Lower lobe of right lung (tissue), 2 donors: ENCODE measurements at places on chromosomes 7 and 10. TPM values are rescaled to one million over a fixed set of nuclear protein-coding genes. Genes with fewer than 3 reads are reported as not detected.

DNA sequence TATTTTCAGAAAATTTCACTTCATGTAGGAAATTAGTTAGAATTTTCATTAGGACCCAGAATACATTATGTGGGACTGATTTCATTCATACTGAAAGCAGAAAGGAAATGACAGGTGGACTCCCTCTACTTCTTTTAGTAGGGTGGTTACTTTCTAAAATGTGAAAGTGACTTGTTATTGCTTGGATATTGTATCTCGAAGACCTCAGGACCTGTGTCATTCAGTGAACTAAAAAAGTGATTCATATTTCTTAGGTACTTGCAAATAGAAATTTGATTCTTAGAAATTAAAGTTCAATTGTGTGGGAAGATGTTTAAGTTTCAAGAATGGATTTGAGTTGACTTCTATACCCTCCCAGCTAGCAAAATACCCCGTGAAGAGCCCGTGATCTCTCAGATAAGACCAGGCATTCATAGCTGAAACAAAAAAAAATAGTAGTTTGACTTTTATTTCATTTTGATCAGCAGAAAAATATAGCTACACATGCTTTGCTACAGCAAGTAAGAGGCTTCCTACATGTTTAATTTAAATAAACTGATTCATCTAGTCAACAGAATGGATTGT is 1037.1 kb downstream of the GATA3 start:
- H3K27me3 ChIP-seq = no peaks in the 10 kb centered on the region
- no peaks in the 10 kb centered on the region for H3K4me1 ChIP-seq
- no peak overlapping the region for H3K4me3 ChIP-seq
- no peak for DNase-seq
- H3K36me3 ChIP-seq = no peaks in the 10 kb centered on the region

DNA sequence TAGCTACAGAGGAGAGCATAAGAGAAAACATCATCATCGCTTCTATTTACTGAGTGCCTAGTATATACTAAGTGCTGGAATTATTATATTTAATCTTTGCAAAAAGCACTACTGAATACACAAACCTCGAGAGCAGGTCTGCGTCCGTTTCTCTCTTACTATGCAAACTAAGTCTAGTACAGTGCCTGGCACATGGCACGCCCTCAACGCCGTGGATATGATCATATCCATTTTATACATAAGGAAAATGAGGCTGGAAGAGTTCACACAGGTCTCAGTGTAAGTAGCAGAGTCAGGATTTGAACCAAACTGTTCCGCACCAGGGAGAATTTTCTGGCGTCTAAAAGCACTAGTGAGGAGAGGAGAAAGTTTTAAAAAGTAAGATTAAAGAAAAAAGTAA is 17.6 kb downstream of the MXI1 start:
- H3K36me3 ChIP-seq = peaks cover 18% of the 10 kb centered on the region
- DNase-seq = peak; percentile 47
- H3K4me1 ChIP-seq = peaks cover 31% of the 10 kb centered on the region
- H3K4me3 ChIP-seq = peak overlapping the region; percentile 86

Gene HDAC9
- 14.3 TPM for total RNA-seq

Gene CPN1
- not detected for total RNA-seq

DNA sequence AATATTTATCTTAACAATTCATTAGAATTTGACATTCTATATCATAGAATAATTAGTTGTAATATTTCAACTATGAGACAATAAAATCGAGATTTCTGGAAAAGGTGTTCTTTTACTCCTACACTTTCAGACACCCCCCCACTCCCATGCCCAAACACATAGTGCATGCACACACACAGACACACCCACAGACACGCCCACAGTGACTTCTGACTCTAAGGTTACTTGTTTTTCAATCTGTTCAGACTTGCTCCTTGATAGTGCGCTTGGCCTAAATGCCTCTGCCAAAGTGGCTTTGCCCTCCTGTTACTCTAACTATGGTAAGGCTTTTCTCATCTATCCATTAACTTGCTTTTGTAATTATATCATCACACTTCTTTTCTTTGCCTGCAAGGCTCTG is 144.0 kb upstream of the PPP1R3A start:
- H3K36me3 ChIP-seq = no peaks in the 10 kb centered on the region
- H3K4me1 ChIP-seq = no peaks in the 10 kb centered on the region
- H3K27ac ChIP-seq = no peak overlapping the region

Gene TMEM229A
- total RNA-seq = not detected

Gene ELAPOR2
- 90.8 TPM for total RNA-seq

DNA sequence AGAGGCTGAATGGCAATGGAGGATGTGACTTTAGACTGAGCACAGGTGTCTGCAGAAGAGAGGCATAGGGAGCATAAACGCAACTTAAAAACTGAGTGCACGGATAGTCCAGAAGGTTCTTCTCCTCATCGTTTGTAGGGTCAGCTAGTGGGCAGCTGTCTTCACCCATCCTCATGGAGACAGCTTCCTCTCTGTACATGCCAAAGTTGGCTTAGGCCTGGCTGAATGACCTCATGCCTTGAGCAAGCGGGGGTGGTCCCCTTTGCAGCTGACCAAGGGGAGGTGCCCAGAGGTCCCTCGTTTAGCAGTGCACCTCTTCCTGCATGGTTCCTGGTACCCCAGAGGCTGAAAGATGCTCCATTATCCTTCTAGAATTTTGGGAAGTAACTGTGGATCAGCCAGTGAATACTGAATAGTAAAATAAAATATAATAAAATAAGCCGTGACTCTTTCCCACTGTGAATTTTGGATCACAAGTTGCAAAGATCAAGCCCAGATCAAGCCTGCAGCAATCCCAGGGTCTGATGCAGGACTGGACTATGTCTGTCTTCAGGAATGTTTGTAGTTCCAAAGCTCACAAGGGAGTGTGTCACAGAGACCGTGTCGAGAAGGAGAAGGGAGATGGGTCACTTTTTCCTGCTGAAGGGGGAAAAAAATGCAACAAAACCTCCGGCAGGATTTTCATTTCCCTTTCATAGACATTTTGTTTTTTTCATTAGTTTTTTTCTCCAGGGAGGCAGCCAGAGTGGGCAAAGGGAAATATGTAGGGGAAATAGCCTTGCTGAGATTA is 295.3 kb upstream of the MKI67 start:
- no peak overlapping the region for H3K4me3 ChIP-seq
- no peak overlapping the region for H3K27ac ChIP-seq
- H3K4me1 ChIP-seq = no peaks in the 10 kb centered on the region
- no peaks in the 10 kb centered on the region for H3K36me3 ChIP-seq
- H3K27me3 ChIP-seq = peaks cover 8% of the 10 kb centered on the region

DNA sequence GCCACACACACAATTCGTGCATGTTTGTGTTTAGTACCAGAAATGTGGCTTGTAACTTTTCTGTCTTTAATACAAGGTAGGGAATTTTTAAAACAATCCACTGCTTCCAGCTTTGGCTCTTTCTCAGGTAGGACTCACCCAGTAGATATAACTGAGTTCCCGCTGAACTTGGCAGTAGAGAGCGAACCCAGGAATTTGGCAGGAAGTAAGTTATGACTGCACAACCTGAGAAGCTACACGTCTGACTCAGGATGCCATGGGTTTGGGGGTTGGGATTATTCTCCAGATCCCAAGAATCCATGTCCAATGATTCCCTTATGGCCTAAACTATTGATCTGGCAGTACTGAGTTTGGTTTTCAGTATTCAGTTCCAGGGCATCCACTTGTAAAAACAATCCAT is 499.7 kb downstream of the CALN1 start:
- H3K4me1 ChIP-seq = no peaks in the 10 kb centered on the region
- no peaks in the 10 kb centered on the region for H3K36me3 ChIP-seq
- no peak overlapping the region for H3K4me3 ChIP-seq
- no peak overlapping the region for H3K27ac ChIP-seq

- H3K27ac ChIP-seq = no peak overlapping the region
- peaks cover 18% of the 10 kb centered on the region for H3K4me1 ChIP-seq
- no peak overlapping the region for H3K4me3 ChIP-seq
- peaks cover 34% of the 10 kb centered on the region for H3K36me3 ChIP-seq
- no peak for DNase-seq
Observed at GRCh38 chr7:43888993-43889945, 17.1 kb downstream of the URGCP start.

GRCh38 chr10:71396711-71397295 is at the start of gene CDH23:
Gene CDH23 (plus strand): TSS chr10:71396920. CDS start chr10:71439832, 42,912 bp downstream.
- H3K4me3 ChIP-seq = peak within 1 kb of the TSS; percentile 55
- no peak for DNase-seq
- H3K27ac ChIP-seq = no peak within 1 kb of the TSS
- peaks cover 59% of the 10 kb centered on the region for H3K27me3 ChIP-seq
- no peaks in the 10 kb centered on the region for H3K36me3 ChIP-seq

DNA sequence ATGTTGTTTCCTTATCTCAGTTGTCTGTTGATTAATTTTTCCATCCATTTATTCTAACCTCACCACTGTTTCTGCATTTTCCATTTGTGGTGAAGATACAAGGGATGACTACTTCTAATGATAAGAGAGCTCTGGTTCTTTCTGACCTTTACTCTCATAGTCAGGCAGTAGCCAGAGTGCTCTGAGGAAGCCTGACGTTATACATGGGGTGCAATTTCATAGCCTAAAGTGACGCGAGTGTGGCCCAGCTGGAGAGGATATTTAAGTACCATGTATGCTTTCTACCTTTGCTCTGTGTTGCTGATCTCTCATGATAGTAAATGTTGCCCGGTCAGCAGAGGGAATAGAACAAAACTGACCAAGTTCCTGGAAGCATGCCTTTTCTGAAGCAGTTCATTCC is 33.9 kb upstream of the CYCS start:
- H3K4me3 ChIP-seq = no peak overlapping the region
- peaks cover 10% of the 10 kb centered on the region for H3K36me3 ChIP-seq
- no peaks in the 10 kb centered on the region for H3K27me3 ChIP-seq
- no peak for DNase-seq
- H3K27ac ChIP-seq = no peak overlapping the region
- H3K4me1 ChIP-seq = no peaks in the 10 kb centered on the region

- no peak overlapping the region for H3K4me3 ChIP-seq
- DNase-seq = no peak
- peaks cover 6% of the 10 kb centered on the region for H3K4me1 ChIP-seq
- peaks cover 41% of the 10 kb centered on the region for H3K36me3 ChIP-seq
- H3K27me3 ChIP-seq = no peaks in the 10 kb centered on the region
Observed at GRCh38 chr7:133070562-133070961, 11.3 kb downstream of the CHCHD3 start.

DNA sequence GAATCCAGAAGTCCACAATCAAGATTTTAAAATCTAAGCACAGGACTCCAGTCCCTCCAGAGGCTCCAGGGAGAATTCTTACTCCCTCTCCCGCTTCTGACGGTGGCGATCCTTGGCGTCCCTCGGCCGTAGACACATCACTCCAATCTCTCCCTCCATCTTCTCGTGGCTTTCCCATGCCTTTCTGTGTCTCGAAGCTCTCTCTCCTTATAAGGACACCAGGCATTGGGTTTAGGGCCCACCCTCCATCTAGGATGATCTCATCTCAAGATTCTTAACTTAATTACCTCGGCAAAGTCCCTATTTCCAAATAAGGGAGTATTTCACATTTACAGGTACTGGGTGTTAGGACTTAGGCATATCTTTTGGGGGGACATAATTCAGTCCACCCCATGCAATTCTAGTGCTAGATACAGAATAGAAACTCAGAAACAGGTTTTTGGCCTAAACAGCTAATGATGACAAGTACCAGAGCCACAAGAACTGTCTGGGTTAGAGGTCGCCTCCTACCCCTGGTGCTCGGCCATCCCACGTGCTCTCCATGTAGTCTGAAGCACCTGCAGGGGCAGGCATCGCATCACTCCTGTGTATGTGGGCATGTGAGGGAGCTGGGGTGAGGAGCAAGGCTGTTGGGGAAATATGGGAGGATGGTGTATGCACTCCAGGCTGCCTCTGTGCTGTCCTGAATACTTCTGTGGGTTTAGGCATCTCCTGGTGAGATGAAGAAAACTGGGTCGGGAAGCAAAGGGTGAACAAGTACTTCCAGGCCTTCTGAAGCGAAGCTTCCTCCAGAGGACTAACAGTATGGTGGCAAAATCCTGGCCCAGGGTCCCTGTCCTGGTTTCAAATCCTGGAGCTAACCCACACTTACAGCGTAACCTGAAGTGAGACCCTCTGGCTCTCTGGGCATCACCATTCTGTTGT is 298.3 kb upstream of the ZMIZ1 start:
- peaks cover 10% of the 10 kb centered on the region for H3K4me1 ChIP-seq
- no peaks in the 10 kb centered on the region for H3K36me3 ChIP-seq
- H3K27ac ChIP-seq = no peak overlapping the region
- H3K4me3 ChIP-seq = no peak overlapping the region
- H3K27me3 ChIP-seq = no peaks in the 10 kb centered on the region

Gene OR2A42
- not detected for total RNA-seq

DNA sequence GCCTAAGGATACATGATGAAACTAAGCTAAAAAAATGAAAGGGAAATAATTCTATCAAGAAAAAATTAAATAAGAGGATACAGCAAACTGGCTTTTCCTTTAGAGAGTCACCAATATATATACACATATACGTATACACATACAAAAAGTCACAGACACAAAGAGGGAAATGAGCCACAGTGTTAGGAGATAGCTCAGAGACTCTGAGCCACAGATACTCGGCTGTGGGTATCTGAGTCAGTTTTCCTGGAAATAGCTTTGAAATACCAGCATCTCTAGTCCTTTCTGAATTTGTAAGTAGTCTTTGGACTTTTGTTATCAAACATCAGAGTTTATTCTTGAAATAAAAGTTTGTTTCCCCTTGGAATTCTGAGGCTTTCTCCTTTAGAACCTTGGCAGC is 111.8 kb downstream of the TBXAS1 start:
- DNase-seq = no peak
- H3K36me3 ChIP-seq = peaks cover 4% of the 10 kb centered on the region
- H3K27ac ChIP-seq = no peak overlapping the region
- H3K4me1 ChIP-seq = peaks cover 17% of the 10 kb centered on the region

Gene ITGA8
- 23.4 TPM for total RNA-seq

DNA sequence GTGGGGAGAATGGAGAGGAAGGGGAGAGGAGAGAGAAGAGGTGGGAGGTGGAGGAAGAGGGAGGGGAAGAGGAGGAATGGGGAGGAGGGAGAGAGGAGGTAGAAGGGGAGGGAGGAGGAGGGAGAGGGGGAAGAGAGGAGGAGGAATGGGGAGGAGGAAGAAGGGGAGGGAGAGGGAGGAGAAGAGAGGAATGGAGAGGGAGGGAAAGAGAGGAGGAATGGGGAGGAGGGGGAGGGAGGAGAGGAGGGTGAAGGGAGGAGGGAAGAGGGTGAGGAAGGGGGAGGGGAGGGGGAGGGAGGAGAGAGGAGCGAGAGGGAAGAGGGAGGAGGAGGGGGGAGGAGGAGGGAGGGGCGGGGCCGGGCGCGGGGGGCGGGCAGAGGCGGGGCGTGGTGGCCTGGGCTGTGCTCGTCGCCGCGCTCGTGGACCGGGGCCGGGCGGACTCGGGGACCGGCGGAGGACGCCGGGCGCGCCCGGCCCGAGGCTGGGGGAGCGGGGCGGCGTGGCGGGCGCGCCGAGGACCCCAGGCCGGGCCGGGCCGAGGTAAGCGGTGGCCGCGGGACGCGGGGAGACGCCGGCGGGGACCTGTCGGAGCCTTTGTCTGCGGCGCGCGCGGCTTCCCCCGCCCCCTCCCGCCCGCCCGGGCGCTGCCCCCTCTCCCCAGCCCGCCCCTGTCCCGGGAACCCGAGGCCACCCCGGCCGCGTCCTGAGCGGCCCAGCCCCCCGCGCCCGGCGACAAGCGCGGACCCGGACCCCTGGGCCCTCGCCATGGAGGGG is at the start of gene SLC29A4:
SLC29A4 (plus strand) TSS at position 401 of the 774 bp plus-strand sequence. CDS start 4,874 bp downstream, outside the sequence.
- H3K36me3 ChIP-seq = no peaks in the 10 kb centered on the region
- peaks cover 11% of the 10 kb centered on the region for H3K27me3 ChIP-seq
- H3K4me1 ChIP-seq = peaks cover 7% of the 10 kb centered on the region
- H3K4me3 ChIP-seq = peak within 1 kb of the TSS; percentile 47

Gene ZNF503
- total RNA-seq = 28.3 TPM

Gene EGR2
- 45.6 TPM for total RNA-seq

GRCh38 chr10:17113889-17114540 is 15.6 kb downstream of the CUBN start:
- DNase-seq = no peak
- no peak overlapping the region for H3K27ac ChIP-seq
- no peaks in the 10 kb centered on the region for H3K4me1 ChIP-seq
